Dermis blood vessel endothelial cell (primary cell): ENCODE measurements at places on chromosomes 3 and 15. TPM values are rescaled to one million over a fixed set of nuclear protein-coding genes. Genes with fewer than 3 reads are reported as not detected.

The AADACL2 gene
- total RNA-seq: not detected in 2 replicates

The SLC28A1 gene
- total RNA-seq: not detected in 2 replicates

The STX19 gene
- total RNA-seq: not detected in 2 replicates

The CXCR6 gene
- total RNA-seq: not detected in 2 replicates

The CD200R1 gene
- not detected in 2 replicates for total RNA-seq

The ACTC1 gene
- not detected in 2 replicates for total RNA-seq

The TMC3 gene
- total RNA-seq: 0.05 TPM in 1 of 2 replicates, not detected in the other

The TIMP4 gene
- 0.34 and 0.51 TPM in 2 replicates for total RNA-seq

The FBXL2 gene
- 23.1 and 25.4 TPM in 2 replicates for total RNA-seq

The SLCO3A1 gene
- 0.47 and 1.2 TPM in 2 replicates for total RNA-seq

GRCh38 chr15:98667521-98668179, 19.3 kb downstream of the IGF1R start:
- DNase-seq: no peak

DNA sequence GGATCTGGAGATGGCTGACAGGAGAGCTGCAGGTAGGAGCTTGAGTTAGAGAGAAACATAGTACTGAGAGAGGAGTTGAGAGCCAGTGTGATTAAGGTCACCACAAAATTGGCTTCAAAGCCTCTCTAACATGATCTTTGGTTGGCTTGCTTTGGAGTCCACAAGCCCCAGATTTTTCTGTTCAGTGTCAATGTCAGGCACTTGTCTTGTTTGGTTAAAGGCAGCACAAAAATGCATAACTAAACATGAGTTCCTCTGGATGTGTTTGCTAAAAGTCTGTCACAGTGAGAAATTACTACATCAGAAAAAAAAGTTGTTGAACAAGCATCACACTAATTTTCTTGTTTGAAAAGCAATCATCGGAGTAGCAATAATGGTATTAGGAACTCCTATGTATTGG, 440.5 kb downstream of the NTRK3 start:
- no peak for DNase-seq

DNA sequence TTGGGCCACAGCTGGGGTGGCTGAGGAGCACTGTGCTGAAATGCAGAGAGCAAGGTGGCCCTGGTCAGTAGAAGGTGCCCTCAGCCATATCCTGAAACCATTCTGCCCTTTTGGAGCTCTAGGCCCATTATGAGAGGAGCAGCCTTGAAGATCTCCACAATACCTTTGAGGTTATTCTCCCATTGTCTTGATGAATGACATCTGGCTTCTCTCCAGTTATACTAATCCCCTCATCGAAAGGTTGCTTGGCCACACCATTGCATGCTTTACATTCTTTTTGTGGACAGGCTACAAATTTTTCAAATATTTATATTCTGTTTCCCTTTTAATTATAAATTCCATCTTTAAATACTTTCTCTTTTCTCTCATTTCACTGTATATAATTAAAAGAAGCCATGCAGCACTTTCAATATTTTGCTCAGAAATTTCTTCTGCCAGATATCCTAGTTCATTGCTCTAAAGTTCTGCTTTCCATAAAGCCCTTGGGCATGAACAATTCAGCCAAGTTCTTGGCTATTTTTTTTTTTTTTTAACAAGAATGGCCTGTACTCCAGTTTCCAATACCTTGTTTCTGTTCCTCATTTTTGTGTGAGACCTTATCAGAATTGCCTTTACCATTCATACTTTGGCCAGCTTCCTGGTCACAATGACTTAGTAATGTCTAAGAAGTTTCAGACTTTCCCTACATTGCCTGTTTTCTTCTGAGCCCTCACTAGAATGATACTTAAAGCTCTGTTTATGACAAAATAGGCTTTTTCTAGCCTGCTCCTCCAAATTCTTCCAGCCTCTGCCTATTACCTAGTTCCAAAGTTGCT, 138.9 kb upstream of the SGO1 start:
- no peak for DNase-seq

GRCh38 chr3:108412121-108412750, 98.2 kb downstream of the MYH15 start:
- DNase-seq: no peak

DNA sequence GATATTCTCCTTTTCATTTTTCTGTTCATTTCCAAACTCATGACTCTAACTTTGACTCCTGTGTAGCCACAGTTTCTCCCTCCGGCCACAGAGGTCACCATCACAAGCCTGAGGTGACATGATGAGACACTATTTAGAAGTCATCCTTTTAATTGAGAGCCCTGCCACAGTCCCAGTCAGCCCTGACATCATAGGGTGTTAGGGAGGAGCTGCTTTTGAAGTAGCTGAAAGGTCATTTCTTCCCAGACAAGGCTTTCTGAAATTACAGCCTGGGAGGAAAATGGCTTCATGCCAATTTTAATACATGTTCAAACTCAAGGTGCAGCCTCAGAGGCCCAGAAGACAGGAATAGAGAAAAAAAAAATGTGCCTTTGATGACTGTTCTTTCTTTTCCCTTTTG, 532.8 kb upstream of the TGFBR2 start:
- peak; percentile 4 for DNase-seq

GRCh38 chr15:68984586-68984985, 29.9 kb upstream of the NOX5 start:
- no peak for DNase-seq

GRCh38 chr3:23573827-23574226, 231.9 kb upstream of the UBE2E1 start:
- no peak for DNase-seq

GRCh38 chr3:87173071-87173470, 54.0 kb upstream of the CHMP2B start:
- DNase-seq: no peak

GRCh38 chr15:67025719-67026609, 39.4 kb upstream of the SMAD3 start:
- peak; percentile 65 for DNase-seq

DNA sequence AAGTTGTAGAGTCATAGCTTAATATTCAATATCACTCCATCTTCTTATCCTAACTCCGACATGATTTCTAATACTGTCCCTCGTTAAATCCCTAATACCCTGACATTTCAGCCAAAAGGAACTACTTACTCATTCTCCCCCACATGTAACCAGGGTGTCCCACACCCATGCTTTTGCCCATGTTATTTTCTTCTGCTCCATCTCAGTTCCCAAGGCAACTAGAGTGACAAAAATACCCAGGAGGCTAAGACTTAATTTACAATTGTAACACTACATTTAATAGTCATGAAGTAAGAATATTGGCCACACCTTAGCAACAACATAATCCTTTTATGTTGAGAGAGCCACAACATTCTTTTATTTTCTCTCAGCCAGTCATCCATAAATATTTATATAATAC, 248.5 kb upstream of the TGFBR2 start:
- no peak for DNase-seq

- peak; percentile 42 for DNase-seq
Measured at GRCh38 chr3:71859123-71859519, 74.2 kb upstream of the PROK2 start.

- no peak for DNase-seq
Measured at GRCh38 chr3:65230261-65231139, 542.7 kb upstream of the ADAMTS9 start.

DNA sequence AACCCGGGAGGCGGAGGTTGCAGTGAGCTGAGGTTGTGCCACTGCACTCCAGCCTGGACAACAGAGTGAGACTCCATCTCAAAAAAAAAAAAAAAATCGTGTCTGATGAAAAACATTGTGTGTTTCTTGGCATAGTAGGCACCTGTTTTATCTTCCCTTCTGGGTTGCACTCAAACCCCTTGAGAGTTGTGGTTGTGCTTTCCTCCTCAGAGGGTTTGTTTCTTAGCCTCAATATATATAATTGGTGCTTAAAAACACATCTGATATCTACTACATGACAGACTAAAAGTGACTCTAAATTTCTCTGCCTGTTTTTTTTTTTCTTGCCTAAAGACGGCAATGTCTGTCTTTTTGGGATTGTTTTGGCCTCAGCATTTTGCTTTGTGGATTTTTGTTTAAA, 7.6 kb downstream of the NR1D2 start:
- DNase-seq: no peak

GRCh38 chr3:128307029-128307633, 153.8 kb downstream of the EEFSEC start:
- no peak for DNase-seq

- no peak for DNase-seq
Measured at GRCh38 chr3:47741925-47742324, 39.8 kb downstream of the SMARCC1 start.

GRCh38 chr3:128875556-128876120, 3.8 kb upstream of the ACAD9 start:
- DNase-seq: peak; percentile 63

DNA sequence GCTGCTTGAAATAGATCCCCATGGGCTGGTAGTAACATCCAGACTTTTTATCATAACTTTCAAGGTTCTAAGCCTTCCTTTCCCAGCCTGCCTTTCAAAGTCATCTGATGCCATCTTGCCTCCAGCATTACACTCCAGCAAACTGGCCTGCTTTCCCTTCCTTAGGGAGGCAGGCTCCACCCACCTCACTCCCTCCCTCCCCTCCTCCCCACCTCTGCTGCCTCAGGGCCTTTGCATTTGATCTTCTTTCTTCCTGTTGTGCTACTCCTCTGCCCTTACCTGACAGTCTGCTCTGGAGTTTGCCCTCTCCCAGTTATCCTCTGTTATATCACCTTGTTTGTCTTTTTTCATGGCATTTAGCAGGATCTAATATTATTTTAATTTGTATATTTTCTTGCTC, 319.5 kb downstream of the KCNH8 start:
- DNase-seq: no peak

- no peak for DNase-seq
Measured at GRCh38 chr15:29511663-29512062, 242.0 kb upstream of the NSMCE3 start.

DNA sequence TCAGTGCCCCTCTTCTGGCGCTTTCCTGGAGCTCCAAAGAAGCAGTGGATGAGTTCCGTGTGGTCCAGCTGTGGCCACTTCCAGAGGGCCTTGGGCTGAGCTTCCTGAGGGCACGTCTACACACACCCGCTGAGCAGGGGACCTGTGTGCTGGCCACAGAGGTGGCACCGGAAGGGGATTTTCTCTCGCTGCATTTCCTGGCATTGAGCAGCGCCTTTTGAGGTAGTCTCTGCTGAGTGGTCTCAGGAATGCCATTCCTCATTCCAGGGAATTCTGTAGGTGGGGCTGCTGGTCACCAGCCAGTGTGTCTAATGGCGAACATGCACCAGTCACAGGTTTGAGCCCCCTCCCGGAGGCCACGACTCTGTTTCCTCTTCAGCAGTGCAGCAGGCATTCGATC, 48.1 kb downstream of the AMOTL2 start:
- DNase-seq: peak; percentile 60

GRCh38 chr15:65663521-65663920, 41.8 kb downstream of the SLC24A1 start:
- DNase-seq: no peak

DNA sequence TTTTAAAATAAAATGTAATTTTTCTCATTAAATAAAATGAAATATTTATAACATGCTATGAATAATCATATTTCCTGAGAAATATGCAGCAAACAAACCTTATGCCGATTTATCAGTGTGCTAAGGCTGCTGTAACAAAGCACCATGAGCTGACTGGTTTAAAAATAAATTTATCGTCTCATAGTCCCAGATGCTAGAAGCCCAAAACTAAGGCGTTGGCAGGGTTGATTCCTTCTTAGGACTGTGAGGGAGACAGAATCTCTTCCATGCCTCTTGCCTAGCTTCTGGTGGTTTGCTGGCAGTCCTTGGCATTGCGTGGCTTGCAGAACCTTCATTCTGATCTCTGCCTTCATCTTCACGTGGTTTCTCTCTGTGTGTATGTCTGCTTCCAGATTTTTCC, 740.3 kb downstream of the OTOL1 start:
- DNase-seq: no peak

DNA sequence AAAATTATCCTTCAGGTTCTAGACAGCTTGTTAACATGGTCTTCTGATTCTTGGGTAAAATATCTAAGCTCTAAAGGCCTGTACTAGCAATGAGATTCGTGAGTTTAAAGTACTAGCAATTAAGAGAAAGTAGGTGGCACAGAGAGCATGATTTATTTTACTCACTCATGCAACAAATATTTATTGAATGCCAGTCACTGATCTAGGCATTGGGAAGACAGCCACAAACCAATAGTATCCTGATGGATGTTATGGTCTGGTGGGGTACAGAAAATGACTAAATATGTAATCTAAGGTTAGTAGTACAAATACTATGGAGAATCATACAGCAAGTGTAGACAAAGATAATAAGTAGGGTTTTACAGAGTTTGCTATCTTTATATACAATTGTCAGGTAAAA, 751.3 kb downstream of the ZNF385D start:
- no peak for DNase-seq

DNA sequence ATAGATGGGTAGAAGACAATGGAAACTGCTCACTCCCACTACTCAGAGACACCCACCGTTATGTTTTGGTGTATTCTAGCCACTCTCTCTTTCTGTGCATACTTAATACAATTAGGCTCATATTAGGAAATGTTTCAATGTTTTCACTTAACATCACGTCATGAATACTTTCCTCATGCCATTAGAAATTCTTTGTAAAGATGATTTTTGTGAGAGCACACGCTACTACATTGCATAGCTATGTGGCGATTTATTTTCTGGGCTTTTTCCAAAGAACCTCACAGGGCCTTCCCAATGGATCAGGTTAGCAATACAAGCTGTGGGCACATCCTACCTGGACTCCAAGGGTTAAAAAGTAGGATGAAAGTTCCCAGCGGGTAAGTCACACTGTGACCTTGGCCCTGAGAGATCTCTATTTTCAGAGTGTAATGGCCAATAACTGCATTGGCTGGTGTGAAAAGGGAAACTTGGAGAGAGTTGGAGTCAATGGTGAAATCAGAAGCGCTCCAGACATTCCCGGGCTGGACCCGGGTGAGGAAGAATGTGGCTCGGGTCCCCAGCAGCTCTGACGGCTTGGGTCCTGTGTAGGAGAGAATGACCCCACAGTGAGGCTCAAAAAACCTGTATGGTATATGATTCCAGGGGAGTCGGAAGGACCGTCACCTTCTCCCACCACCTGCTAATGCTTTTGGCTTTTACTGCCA, 25.8 kb upstream of the TGM5 start:
- DNase-seq: no peak

GRCh38 chr3:13379201-13379830, 40.8 kb downstream of the NUP210 start:
- DNase-seq: peak; percentile 23

- DNase-seq: peak; percentile 87
Measured at GRCh38 chr3:37935756-37936666, 54.6 kb upstream of the VILL start.

GRCh38 chr15:56628893-56629532, 104.3 kb downstream of the ZNF280D start:
- no peak for DNase-seq

DNA sequence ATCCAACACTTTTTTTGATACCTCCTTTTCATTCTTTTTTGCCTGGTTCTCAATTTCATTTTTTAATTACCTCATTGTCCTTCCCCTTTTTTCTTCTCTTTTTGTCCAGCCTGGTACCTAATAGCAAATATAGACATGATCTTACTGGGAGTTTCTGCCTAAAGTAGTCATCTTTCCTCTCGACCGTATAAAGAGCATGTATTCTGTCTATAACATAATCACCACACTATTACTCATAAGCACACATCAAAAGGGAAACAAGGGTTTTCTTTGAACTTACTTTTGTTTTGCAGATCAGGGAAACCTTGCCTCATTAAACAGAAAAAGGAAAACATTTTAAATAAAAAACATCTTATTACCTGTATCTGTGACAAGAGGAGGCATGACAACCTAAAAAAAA, 33.0 kb downstream of the FAM98B start:
- no peak for DNase-seq
